Metanephros (tissue), 2 donors: ENCODE measurements at places on chromosomes 7 and 10. TPM values are rescaled to one million over a fixed set of nuclear protein-coding genes. Genes with fewer than 3 reads are reported as not detected.

Gene FFAR4
- total RNA-seq, result 0.23 TPM

Gene SFTPA1
- total RNA-seq, result 0.88 TPM

Gene VWA2
- total RNA-seq, result 3.0 TPM

Gene EBF3
- total RNA-seq, result 12.2 TPM

Gene WEE2
- total RNA-seq, result 0.23 TPM

Gene CBX3
- total RNA-seq, result 99.1 TPM

Gene FRMPD2
- total RNA-seq, result 0.76 TPM

Gene GRID2IP
- 1.5 TPM for total RNA-seq

Gene IFIT2
- 8.4 TPM for total RNA-seq
